ENCODE measurements at places on chromosomes 16 and 17. TPM values are rescaled to one million over a fixed set of nuclear protein-coding genes. Genes with fewer than 3 reads are reported as not detected.

Gene HS3ST4
- 14.9 TPM for polyA plus RNA-seq

Gene TSNAXIP1
- polyA plus RNA-seq = 31.0 TPM

Gene CBFA2T3
- polyA plus RNA-seq = 2.1 TPM

Gene PRSS22
- not detected for polyA plus RNA-seq

Gene RAB11FIP3
- polyA plus RNA-seq = 55.0 TPM

Gene OTOA
- 1.3 TPM for polyA plus RNA-seq

Gene RNF222
- not detected for polyA plus RNA-seq

Gene ASPA
- polyA plus RNA-seq = 0.24 TPM

Gene SLC5A10
- not detected for polyA plus RNA-seq

Gene RHBDL3
- polyA plus RNA-seq = 0.50 TPM

Gene SLC38A10
- 46.0 TPM for polyA plus RNA-seq

Gene FAM117A
- 2.3 TPM for polyA plus RNA-seq

Gene NEUROD2
- not detected for polyA plus RNA-seq

Gene LRRC75A
- 0.53 TPM for polyA plus RNA-seq

Gene MYL11
- polyA plus RNA-seq = not detected

Gene GGA2
- 50.9 TPM for polyA plus RNA-seq

Gene CCDC43
- 33.4 TPM for polyA plus RNA-seq

Gene KRTAP2-2
- polyA plus RNA-seq = not detected

Gene CACNG1
- not detected for polyA plus RNA-seq

Gene FADS6
- polyA plus RNA-seq = not detected

Gene UNC13D
- polyA plus RNA-seq = 1.2 TPM

Gene OR2C1
- polyA plus RNA-seq = not detected

Gene MTMR4
- polyA plus RNA-seq = 124 TPM

Gene CCDC154
- 3.1 TPM for polyA plus RNA-seq

Gene PKMYT1
- 2.9 TPM for polyA plus RNA-seq
